Endodermal cell (in vitro differentiated cells): ENCODE measurements at places on chromosomes 12 and 14. TPM values are rescaled to one million over a fixed set of nuclear protein-coding genes. Genes with fewer than 3 reads are reported as not detected.

Gene PLA2G1B
- not detected in 3 replicates for total RNA-seq

Gene SLC8B1
- total RNA-seq, result 9.0 to 11.9 TPM (median 9.1 TPM) in 3 replicates

Gene DAO
- total RNA-seq, result not detected in 2 replicates

Gene OR4E2
- total RNA-seq, result not detected in 2 replicates

Gene KCNC2
- not detected in 2 replicates for total RNA-seq

GRCh38 chr14:51258280-51258679 lies 18.2 kb downstream of the TMX1 start:
- no peak overlapping the region for H3K27ac ChIP-seq
- no peaks in the 10 kb centered on the region for H3K4me1 ChIP-seq
- peaks cover 52% of the 10 kb centered on the region for H3K36me3 ChIP-seq
- no peak overlapping the region for H3K4me3 ChIP-seq

DNA sequence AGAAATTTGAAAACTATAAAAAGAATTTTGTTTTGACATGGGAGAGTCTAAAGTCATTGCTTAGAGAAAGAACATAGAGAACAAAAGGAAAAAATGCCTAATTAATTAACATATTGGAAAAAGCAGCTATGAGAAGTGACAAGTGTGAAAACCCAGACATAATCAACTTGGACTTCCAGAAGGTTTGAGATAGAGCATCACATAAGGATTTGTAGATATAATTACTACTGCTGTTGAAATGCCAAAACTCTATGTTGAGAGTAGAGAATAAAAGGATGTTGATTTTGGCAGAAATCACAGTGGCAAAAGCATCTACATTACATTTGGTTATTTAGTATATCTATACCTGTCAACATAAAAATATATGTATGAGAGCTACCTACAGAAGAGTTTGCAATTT lies 135.1 kb downstream of the SLC41A2 start:
- no peak overlapping the region for H3K27ac ChIP-seq
- DNase-seq, result no peak
- H3K36me3 ChIP-seq, result no peaks in the 10 kb centered on the region
- H3K27me3 ChIP-seq, result no peaks in the 10 kb centered on the region
- H3K4me3 ChIP-seq, result no peak overlapping the region

DNA sequence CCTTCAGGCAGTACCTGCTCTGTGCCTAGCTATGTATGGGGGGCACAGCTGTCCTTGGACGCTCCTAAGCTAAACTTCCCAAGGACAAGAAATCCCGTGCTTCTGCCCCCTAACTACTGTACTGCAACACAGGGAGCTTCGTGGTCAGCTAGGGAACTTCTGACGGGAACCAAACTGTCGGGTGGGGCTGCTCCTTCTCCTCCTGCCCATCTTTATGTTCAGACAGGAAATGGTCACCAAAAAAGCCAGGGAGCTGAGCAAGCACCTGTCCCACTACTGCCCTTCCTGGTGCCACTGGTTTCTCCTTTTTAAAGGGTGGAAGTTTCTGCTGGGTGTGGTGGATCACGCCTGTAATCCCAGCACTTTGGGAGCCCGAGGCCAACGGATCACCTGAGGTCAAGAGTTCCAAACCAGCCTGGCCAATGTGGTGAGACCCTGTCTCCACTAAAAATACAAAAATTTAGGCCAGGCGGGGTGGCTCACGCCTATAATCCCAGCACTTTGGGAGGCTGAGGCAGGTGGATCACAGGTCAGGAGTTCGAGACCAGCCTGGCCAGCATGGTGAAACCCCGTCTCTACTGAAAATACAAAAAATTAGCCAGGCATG lies 26.6 kb downstream of the PXN start:
- H3K27me3 ChIP-seq, result no peaks in the 10 kb centered on the region
- H3K36me3 ChIP-seq, result peaks cover 3% of the 10 kb centered on the region
- no peak for DNase-seq
- no peak overlapping the region for H3K27ac ChIP-seq
- peaks cover 14% of the 10 kb centered on the region for H3K4me1 ChIP-seq

DNA sequence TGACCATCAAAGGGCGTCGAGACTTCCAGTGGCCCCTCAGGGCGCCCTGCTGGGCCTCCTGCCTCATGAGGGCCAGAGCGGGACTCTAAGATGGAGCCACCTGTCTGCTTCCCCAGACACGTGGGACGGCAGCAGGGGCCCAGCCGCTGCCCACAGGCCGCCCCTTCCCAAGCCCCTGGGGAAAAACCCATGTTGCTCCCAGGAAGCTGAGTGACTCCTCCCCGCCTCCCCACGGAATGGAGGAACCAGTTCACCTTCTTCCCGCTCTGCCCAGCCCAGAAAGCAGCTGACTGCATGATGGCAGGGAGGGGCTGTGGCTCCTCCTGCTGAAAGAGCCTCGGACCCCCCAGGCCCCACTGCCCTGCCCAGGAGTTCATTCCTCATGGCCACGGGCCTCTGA lies 14.9 kb downstream of the RAB35 start:
- H3K4me3 ChIP-seq, result no peak overlapping the region
- H3K4me1 ChIP-seq, result no peaks in the 10 kb centered on the region
- DNase-seq, result no peak
- H3K27me3 ChIP-seq, result no peaks in the 10 kb centered on the region
- H3K36me3 ChIP-seq, result peaks cover 36% of the 10 kb centered on the region

DNA sequence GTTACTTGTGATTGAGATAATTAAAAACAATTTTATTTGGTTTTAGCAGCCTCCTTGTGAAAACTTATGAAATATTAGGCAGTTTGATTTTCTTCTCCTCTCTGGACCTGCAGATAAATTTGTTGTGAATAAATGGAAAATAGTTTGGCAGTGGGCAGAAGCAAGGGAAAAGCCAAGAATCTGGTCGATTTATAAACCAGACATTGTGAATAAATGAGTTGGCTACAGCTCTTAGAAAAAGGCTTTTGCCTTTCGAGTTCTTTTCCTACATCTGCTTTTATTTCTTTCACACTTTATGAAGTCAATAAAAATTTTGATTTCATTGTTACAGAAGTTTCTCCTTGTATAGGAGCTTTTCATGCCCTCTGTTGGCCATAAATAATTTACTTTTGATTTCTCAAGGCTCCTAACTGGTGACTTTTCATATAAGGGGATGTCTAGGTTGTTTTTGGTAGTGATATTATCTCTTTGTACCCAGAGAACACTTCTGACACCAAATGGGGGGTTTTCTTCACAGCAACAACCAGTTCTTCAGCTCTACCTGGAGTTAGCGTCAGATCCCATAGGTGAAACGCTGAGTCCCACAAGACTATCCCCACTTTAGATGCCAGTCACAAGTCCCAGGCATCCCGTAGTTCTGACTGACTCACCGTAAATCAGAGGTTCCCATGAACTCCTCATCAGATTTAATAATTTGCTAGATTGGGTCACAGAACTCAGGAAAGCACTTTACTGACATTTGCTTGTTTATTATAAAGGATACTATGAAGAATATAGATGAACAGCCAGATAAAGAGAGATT lies 136.5 kb upstream of the DNM1L start:
- H3K27me3 ChIP-seq, result no peaks in the 10 kb centered on the region
- DNase-seq, result peak; percentile 29
- no peak overlapping the region for H3K4me3 ChIP-seq

GRCh38 chr12:13443498-13443897 lies 247.0 kb downstream of the EMP1 start:
- H3K27me3 ChIP-seq, result no peaks in the 10 kb centered on the region
- DNase-seq, result no peak
- H3K4me1 ChIP-seq, result peaks cover 9% of the 10 kb centered on the region
- H3K4me3 ChIP-seq, result peak overlapping the region; percentile 70
- H3K27ac ChIP-seq, result no peak overlapping the region

DNA sequence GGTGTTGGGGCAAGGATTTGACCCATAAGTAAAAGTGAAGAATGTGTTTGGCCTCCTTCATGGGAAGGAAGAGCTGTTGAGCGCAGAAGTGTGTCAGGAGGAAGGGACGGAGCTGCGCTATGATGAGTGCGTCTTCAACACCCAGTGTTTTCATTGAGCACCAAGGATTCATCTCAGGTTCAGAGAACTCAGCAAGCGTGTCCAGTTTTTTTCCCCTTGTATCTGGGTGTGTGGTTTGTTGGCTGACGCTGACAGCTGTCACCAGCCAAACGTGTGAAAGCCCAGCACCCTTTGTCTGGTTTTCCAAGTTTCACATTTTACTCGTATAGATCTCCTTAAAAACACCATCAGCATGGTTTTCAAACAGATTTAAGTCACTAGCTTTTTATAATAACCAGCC lies 12.3 kb downstream of the EP400 start:
- H3K4me1 ChIP-seq, result no peaks in the 10 kb centered on the region
- H3K36me3 ChIP-seq, result peaks cover 31% of the 10 kb centered on the region
- H3K27ac ChIP-seq, result no peak overlapping the region
- peak; percentile 7 for DNase-seq
- no peaks in the 10 kb centered on the region for H3K27me3 ChIP-seq

GRCh38 chr12:105487963-105488362 lies 157.5 kb downstream of the C12orf75 start:
- no peak for DNase-seq
- no peak overlapping the region for H3K4me3 ChIP-seq
- no peaks in the 10 kb centered on the region for H3K27me3 ChIP-seq
- H3K4me1 ChIP-seq, result peaks cover 5% of the 10 kb centered on the region
- no peaks in the 10 kb centered on the region for H3K36me3 ChIP-seq

- no peaks in the 10 kb centered on the region for H3K27me3 ChIP-seq
- no peak overlapping the region for H3K4me3 ChIP-seq
- no peaks in the 10 kb centered on the region for H3K4me1 ChIP-seq
These were observed 42.2 kb downstream of the TMEM117 start for GRCh38 chr12:43878050-43878449.

DNA sequence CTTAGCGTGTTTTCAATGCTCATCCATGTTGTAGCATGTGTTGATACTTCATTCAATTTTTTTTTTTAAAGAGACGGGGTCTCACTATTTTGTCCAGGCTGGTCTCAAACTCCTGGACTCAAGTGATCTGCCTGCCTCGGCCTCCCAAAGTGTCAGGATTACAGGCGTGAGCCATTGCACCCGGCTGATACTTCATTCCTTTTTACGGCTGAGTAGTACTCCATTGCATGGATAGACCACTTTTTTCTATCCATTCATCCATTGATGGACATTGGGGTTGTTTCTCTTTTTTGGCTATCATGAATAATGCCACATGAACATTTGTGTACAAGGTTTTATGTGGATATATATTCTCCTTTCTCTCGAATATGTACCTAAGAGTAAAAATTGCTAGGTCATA lies 1.2 kb downstream of the P2RX7 start:
- DNase-seq, result no peak
- H3K4me3 ChIP-seq, result no peak overlapping the region
- H3K4me1 ChIP-seq, result no peaks in the 10 kb centered on the region
- H3K36me3 ChIP-seq, result no peaks in the 10 kb centered on the region
- H3K27me3 ChIP-seq, result no peaks in the 10 kb centered on the region

DNA sequence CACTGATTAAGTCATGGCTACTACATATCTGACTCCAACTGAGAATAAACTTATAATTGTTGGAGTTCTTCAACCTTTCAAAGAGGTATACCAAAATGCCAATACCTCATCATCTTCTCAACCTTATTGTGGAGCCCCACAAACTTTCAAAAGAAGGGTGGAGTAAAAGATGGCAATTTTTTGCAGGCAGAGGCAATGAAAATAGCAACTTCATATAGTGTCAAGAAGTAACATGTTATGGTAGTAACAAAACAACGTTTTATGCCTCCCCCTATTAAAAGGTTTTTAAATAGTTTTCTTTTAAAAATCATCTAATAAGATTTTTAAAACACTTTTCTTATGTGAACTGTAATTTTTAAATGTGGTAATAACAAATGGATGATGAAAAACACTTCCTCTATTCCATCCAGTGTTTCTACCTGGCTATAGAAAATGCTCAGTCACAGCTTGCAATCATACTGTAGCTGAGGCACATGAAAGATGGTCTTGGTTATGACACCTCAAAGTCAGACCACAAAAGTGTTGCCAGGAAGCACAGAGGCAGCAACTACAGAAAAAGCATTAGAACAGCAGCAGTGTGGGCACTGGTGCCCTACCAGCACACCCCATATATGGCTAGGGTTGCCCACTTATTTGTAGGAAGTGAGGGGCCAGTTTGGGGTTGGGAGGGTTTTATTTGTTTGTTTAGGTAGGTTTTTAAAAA lies 7.0 kb downstream of the PPP1R12A start:
- no peak overlapping the region for H3K4me3 ChIP-seq
- no peak for DNase-seq
- H3K27ac ChIP-seq, result no peak overlapping the region
- H3K36me3 ChIP-seq, result peaks cover 14% of the 10 kb centered on the region
- H3K4me1 ChIP-seq, result no peaks in the 10 kb centered on the region

- DNase-seq, result no peak
- H3K27ac ChIP-seq, result no peak overlapping the region
These were observed 129.6 kb downstream of the GTF2A1 start for GRCh38 chr14:81091139-81091538.

GRCh38 chr14:50397390-50398188 lies 908 bp upstream of the CDKL1 start:
- H3K36me3 ChIP-seq, result no peaks in the 10 kb centered on the region
- H3K4me1 ChIP-seq, result no peaks in the 10 kb centered on the region
- peaks cover 14% of the 10 kb centered on the region for H3K27me3 ChIP-seq

GRCh38 chr14:71437870-71438269 lies 494.4 kb upstream of the RGS6 start:
- peaks cover 3% of the 10 kb centered on the region for H3K36me3 ChIP-seq
- H3K4me1 ChIP-seq, result no peaks in the 10 kb centered on the region
- no peak for DNase-seq
- H3K27ac ChIP-seq, result no peak overlapping the region

DNA sequence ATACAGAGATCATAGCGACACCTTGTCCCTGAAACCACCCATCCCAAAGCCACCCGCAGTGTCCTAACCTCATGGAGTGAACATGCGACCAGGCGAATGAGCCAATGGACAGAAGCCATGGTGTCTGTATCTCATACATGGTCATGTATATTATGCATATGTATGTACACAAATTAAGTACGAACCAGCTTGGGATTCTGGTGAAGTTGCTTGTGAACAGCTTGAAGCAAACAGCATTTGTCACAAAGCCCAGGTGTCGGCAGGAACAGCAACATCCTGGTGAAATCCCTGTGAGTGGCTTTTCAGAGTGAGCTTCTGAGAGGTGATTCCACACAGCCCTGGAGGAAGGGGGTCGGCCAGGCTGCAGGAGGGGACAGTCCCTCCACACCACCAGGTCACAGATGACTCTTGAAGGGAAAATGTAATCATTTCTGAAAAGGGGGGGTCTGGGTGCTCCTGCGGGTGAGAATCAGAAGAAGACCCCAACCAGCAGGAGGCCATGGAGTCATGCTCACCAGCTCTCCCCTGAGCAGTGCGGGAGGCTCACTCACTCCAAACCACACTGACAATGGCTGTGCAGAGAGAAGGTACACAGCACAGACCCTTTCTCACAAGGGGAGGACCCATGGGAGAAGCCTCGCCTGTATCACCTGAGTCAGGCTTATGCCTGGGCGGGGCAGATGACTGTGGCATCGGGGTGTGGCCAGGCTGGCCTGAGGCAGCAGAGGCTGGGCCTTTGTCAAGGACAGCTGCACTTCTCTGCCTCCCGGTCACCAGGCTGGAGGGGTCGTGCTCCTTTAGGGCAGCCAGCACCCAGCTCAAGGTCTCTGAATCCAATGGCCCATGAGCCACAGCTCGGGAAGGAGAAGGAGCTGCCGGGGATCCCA lies 14.3 kb downstream of the CHGA start:
- H3K27ac ChIP-seq, result no peak overlapping the region
- no peaks in the 10 kb centered on the region for H3K4me1 ChIP-seq
- H3K4me3 ChIP-seq, result no peak overlapping the region
- no peak for DNase-seq
